NCI-H1436 treated with DMSO at 0.1 percent for 48 hours (cell line): ENCODE measurements at places on chromosomes 1 and 21.

GRCh38 chr1:43036932-43037331 is 78.3 kb upstream of the SLC2A1 start:
- no peak for DNase-seq

- DNase-seq = no peak
These were observed 23.3 kb downstream of the NGF start for GRCh38 chr1:115314765-115315164.

DNA sequence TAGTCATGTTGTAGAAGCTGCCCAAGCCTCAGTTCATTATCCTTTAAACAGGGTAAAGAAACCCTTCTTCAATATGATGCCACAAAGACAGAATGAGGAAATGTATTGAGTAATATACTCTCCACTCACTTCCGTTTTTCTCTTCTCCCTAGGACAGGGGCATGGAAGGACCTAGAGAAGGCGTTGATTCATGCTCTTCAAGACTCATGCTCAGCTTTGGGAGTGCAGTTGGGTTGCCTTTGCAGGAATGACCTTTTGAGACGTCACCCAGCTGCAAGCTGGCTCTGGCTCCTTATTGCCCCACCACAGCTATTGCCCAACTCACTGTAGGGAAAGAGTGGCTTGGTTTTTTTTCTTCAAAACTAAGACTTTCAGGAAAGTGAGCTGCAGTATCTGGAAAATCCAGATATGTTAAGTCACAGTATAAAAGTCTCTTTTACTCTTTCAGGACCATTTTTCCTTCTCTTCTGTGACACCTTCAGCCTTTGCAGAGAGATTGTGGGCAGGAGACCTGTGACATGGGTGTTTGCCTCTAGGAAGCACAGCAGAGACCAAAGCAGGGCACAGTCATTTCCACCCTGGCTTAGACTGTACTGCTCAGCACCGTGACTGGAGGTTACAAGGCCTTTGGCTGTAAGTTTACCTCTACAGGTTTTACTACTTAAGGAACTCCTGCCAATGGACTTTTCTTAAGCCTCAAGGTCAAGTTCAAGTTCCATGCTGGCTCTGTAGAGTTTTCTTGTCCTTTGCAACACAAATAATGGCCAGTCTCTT is 39.5 kb downstream of the XCL2 start:
- no peak for DNase-seq

GRCh38 chr1:117634631-117635030 is 28.8 kb downstream of the TENT5C start:
- DNase-seq = no peak

- no peak for DNase-seq
These were observed 634.9 kb downstream of the LMO4 start for GRCh38 chr1:87963556-87963955.

- DNase-seq = peak; percentile 50
These were observed 16.9 kb downstream of the IER5 start for GRCh38 chr1:181105134-181106021.

DNA sequence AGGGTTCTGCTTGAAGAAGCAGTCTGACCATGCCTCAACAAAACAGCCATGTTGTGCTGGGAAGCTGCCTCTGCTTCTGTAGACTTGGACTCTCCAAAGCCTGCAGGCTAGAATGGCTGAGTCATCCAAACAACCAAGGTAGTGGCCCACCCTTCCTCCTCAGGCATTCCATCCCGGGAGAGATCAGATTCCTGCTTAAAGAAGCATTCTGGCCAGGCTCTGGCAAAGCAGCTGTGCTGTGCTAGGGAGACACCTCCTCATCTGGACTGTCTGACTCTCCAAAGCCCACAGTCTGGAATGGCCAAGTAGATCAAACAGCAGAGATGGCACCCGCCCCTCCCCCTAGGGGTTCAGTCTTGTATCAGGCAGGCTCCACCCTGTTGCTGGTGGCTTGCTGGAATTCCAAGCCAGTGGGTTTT is 38.3 kb upstream of the F3 start:
- no peak for DNase-seq

GRCh38 chr1:15975358-15975804 is 520 bp downstream of the ZBTB17 start:
- DNase-seq = no peak

DNA sequence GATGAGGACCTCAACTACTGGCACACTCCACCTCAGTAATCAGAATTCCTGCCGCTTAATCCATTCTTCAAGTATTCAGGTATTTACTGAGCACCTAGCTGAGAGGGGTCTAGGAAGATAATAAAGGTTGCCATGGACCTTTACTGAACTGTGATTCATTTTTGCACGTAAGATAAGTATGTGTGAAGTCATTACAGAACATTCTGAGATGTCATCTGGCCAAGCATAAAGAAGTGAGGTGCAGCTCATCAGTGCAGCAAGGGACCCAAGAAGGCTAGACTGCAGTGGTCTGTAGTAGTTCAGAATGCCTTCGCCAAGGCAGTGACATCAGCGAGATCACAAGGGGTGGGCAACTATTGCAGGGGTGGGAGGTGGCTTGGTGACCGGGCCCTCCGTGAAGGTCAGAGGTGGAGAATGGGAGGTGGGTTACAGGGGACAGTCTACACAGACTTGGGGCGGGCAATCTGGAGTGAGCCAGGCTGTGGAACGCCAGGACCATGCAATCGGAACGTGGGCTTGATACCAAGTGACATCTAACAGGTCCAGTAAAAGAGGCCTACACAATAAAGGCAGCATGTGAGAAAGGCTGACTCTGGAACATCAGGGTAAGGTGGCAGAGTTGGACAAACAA is 107.4 kb downstream of the SLC45A1 start:
- no peak for DNase-seq

DNA sequence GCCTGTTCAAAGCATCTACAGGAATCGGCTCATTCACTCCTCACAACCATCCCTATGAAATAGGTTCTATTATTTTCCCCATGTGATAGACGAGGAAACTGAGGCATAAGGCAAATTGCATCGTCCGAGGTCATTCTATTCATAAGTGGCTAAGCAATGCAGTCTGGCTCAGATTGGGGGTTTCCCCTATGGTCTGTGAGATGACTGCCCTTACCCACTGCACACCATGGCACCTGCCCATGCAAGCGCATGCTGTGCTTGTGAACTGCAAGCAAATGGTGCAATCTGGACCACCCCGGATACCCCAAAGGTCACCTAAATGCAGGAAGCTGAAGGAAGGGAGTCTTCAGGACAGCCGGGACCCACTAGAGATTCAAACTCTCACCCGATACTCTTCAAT is 123.4 kb upstream of the SOD1 start:
- DNase-seq = no peak

DNA sequence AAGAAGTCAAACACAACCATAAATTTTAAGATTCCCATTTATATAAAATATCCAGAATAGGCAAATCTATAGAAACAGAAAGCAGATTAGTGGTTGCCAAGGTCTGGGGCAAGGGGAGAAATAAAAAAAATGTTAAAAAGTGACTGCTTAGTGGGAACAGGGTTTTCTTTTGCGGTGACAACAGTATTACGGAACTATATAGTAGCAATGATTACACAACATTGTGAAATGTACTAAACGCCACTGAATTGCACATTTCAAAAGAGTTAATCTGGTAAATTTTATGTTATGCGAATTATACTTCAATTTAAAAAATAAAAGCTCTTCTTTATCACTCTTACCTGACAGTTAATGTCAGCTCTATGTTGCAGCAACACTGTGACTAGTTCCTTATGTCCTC is 105.2 kb downstream of the ACBD6 start:
- DNase-seq = no peak

DNA sequence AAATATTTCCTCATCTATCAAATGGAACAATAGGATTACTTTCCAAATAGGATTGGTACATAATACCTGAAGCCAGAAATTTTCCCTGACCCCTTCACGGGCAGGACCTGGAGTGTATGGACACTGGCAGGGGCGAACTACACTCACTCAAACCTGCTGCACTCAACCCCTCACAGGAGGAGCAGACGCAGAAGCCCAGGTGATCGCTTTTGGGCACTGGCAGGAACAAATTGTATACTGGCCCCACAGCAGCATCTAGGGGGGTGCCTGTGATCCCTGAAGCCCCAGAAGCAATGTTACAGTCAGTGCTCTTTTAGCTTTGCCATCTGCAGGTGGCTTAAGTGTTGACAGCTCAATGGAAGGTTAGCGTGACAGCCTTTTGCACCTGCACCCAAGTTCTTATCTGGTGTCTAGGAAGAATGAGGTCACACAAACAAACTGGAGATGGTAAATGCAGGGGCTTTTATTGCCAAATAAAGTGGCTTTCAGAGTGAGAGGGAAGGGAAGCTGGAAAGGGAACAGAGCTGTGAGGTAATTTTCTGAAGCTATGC is 199.2 kb upstream of the NEGR1 start:
- DNase-seq = peak; percentile 3

GRCh38 chr1:107181253-107181969 is 40.6 kb downstream of the NTNG1 start:
- DNase-seq = no peak

GRCh38 chr1:58812926-58813325 is 29.1 kb upstream of the JUN start:
- DNase-seq = no peak

GRCh38 chr1:60041783-60042182 is 31.8 kb downstream of the C1orf87 start:
- DNase-seq = no peak
